Immature natural killer cell (primary cell): ENCODE measurements at places on chromosomes 2 and 18.

DNA sequence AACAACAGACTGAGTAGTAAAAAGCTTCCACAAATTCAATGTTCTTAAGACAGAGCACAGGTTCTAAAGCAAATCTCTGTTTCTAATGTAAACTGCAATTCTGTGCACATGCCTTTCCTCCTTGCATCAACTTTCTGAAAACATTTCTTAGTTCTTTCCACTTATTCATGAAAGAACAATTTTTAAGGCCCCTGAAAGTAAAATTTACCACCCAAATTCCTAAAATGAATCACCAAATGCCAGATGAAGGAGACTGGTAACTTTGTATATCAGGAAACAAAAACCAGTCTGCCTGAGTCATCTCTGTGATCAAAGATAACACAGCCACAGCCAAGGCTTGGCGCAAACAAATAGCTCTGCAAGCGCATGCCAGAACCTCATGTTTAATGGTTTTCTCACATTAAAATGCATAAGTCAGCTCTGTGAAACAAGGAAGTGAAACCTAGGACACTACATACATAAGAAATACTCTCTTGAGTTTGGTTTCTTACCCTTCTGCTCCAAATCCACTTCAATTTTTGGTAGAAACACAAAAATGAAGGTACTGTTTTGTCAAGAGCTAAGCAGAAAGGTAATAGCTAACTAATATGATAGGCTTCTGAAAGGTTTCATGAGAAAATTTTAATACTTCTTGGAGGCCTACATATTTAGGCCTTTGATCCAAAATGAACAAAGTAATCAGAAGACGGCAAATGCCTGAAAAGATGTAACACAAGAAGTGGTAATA lies 169.4 kb downstream of the THADA start:
- DNase-seq: peak; percentile 50

GRCh38 chr2:201980946-201981345 lies 52.7 kb upstream of the FZD7 start:
- DNase-seq: no peak

DNA sequence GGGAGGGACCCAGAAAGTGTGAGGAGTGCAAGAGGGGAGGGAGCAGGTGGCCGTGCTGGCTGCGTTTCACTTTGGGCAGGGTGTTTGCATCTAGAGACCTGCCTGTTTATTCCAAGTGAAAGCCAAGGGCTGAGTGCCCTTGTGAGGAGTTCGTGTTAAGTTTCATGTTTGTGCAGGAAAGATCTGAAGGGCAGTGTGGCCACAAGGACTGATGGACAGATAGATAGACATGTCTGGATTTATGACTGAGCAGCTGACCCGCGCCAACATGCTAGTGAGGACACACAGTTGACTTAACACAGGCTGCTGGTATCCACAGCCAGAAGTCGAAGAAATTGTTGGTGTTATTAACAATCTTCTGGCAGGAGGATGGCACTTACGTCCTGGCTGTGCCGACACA lies 387.6 kb upstream of the TNP1 start:
- DNase-seq: no peak

DNA sequence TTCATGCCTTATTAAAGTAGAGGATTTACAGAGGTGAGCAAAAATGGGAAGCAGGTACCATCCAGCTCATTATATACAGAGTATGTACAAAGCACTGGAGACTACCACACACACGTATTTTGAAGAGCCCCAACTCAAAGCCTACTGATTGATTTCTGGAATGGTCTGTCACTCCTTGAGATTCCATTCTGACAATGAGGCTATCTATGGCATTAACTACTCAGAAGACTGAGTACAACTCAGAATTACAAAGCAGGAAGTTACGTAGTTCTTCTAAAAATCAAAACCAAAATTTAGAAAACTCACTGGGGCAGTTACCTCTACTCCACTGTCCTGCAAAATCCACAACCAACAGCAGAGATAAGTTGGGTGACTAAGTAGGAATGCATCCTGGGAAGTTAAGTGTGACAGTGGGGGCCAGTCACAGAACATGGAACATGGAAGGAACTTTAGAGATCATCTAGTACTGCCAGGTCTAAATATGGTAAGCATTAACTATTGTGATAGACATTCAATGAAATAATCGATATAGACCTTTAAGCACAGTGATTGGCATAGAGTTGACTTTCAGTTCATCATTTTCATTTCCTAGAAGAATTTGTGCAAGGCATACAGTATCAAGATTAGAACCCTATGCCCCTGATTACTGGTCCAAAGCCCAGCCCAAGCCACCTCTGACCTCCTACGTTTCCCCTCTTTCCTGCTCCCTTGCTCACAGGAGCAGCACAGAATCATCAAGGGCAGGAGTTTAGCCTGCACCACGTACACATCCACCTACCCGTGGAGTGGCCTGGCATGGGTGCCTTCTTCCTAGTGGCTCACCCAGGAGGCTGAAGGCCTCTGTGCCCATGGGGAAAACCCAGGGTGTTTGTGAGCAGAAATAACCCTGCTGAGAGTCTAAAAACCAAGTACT lies 80.1 kb upstream of the FOSL2 start:
- no peak for DNase-seq

DNA sequence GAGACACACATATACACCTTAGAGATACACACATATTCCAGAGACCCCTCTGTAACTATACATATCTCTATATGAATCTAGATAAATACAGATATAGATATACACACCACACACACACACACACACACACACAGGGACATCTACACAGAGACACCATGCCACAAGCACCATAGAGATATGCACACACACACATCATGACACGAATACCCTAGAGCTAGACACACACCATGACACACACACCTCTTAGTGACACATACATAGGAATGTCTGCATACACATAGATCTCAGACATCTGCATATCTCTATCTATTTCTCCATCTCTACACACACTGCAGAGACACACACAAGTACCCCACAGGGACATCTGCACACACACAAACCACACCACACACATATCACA lies 270.0 kb downstream of the CYRIA start:
- DNase-seq: no peak

DNA sequence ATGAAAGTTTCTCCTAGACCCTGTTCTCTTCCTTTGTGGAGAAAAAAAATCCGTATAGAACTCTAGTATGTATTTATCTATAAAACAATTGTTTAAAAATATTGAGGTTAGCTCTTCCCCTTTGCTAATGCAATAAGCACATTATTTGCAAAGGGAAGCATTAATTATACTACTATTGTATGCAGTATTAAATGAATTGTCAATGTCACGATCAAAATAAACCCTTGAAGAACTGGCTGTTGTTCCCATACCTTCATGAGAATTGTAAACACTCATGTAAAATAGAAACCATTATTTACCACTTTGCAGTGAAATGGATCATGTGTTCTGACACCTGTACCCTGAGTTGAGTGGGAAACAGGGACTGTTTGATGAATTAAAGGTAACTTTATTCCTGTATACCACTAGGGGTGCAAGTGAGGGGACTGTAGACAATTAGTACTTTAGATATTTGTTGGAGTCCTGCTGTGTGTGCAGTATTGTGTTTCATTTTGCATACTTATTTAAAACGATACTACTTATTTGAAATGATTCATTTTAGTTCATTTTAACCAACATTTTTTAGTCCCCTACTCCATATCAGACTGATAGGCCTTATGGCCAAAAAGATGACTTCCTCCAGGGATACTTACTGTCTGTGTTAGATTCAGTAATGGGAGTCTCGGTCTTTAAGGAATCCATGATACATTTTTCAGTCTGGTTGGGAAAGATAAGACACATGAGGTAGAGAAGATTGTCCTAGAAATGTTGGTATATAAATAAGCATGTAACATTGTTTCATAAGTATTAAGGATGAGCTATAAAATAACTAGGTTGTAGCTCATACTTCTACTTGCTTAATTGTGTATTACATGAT lies 7.9 kb downstream of the PKP4 start:
- no peak for DNase-seq

GRCh38 chr2:167851876-167852275 lies 395.5 kb downstream of the STK39 start:
- DNase-seq: no peak
